Myocyte (in vitro differentiated cells): ENCODE measurements at places on chromosomes 3 and 15. TPM values are rescaled to one million over a fixed set of nuclear protein-coding genes. Genes with fewer than 3 reads are reported as not detected.

CTXN2 gene
- total RNA-seq = not detected in 2 replicates

SLC30A4 gene
- 7.2 and 8.2 TPM in 2 replicates for total RNA-seq

SMARCC1 gene
- 41.5 and 47.6 TPM in 2 replicates for total RNA-seq

GRCh38 chr3:7238565-7239295, 377.8 kb downstream of the GRM7 start:
- DNase-seq = no peak

DNA sequence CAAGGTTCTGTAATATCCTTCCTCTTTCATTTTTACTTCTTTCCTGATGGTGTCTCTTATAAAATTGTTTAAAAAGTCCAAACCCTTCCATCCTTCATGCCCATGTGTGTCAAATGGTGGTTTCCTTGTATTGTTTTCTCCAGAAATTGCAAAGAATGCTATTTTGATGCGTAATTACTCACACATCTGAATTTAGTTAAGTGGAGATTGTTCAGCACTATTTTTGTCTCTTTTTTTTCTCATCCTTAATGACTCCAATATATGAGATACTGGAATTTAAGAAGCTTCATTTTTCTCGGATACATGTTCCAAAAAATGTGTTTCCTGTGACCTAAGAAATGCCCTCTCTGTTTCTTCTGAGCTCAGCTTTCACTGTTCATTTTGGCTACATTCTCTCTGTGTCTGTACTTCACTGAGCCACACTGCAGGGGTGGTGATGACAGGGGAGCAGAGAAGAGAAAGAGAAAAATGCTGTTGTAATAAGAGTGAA, 799.8 kb downstream of the DIPK2A start:
- no peak for DNase-seq

GRCh38 chr3:183189641-183190040, 27.1 kb upstream of the LAMP3 start:
- DNase-seq = no peak

DNA sequence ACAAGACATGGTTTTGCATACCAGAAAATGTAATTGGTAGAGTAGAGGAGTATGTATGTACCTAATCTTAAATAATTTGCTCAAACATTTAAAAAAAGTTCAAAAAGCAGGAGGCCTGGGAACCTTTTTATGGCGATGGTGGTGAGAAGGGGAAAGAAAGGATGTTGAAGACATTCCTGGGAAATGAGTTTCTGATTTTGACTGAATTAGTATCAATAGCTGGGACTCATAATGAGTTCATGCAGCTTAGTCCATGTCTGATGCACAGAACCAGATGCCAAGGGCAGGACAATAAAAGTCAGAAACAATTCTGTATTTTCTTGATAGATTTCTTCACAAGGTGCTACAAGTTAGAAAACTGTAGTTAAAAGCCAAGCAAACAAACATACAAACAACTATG, 395.3 kb downstream of the GAP43 start:
- no peak for DNase-seq

- peak; percentile 76 for DNase-seq
Observed at GRCh38 chr3:190064112-190064511, 56.6 kb downstream of the P3H2 start.

DNA sequence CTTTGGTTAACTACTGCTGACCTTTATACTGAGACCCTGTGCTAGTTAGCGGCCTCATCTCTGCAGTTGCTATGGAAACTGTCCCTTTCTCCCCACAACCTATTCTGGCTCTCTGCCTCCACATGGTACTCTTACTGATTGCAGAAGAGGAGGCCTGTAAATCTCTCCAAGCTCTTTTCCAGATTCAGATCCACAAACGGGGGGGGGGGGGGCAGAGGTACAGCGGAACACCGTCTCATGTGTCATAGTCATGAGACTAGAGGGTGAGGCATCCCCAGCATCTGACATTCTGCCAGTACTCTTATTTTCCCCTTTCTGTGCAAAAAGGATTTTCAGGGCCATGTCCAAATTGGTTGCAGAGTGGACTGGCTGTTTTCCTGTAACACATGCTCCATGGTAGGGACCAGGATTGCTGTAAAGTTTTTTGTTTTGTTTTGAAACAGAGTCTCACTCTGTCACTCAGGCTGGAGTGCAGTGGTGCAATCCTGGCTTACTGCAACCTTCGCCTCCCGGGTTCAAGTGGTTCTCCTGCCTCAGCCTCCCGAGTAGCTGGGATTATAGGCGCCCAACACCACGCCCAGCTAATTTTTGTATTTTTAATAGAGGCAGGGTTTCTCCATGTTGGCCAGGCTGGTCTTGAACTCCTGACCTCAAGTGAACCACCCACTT, 8.3 kb upstream of the MAP1A start:
- peak; percentile 55 for DNase-seq

- peak; percentile 77 for DNase-seq
Observed at GRCh38 chr3:130395916-130396315, 50.4 kb downstream of the COL6A5 start.

DNA sequence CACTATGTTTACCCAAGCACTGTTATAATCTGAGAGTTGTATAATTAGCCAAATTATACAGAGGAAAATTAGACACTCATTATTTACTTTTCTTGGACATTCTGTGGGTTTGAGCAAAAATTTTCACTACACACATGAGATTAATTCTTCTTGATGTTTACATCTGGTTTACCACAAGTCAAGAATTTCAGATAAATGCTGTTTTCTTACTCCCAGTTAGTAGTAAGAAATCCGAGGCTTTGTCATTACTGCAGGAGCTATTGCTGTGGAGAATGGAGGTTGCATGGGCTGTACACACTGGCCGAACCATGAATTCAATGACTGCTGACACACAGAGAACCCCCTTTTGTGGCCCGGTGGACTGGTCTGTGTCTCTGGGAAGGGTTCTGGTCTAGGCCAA, 207.7 kb upstream of the CFAP20DC start:
- DNase-seq = no peak

DNA sequence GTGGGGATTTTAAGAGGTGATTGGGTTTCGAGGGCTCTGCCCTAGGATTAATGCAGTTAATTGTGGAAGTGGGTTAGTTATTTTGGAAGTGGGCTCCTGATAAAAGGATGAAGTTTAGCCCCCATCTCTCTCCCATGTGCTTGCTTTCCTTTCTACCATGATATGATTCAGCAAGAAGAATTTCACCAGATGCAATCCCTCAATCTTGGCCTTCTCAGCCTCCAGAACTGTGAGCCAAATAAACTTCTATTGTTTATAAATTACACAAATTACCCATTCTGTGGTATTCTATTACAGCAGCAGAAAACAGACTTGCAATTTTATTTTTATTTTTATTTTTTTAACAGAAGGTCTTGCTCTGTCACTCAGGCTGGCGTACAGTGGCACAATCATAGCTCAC, 27.3 kb upstream of the UBE2E1 start:
- DNase-seq = peak; percentile 48

GRCh38 chr15:68192804-68193486, 12.2 kb downstream of the CALML4 start:
- DNase-seq = no peak

- DNase-seq = no peak
Observed at GRCh38 chr3:133573629-133574194, at the start of gene CDV3. CDV3 (plus strand) TSS chr3:133573686; CDS start chr3:133574045, 359 bp downstream.
